ENCODE measurements at places on chromosomes 3 and 15. TPM values are rescaled to one million over a fixed set of nuclear protein-coding genes. Genes with fewer than 3 reads are reported as not detected.
A peak's percentile ranks its signal among the peaks of the same experiment; 100 is the strongest.

The ISLR2 gene
- total RNA-seq: 0.05 TPM

The UPK1B gene
- not detected for total RNA-seq

The TMCO5A gene
- total RNA-seq: not detected

The PLA1A gene
- total RNA-seq: not detected

The ATR gene
- 24.7 TPM for total RNA-seq

The CCR4 gene
- total RNA-seq: not detected

The PLSCR5 gene
- total RNA-seq: not detected

GRCh38 chr15:86162172-86162591 lies 82.5 kb downstream of the AGBL1 start:
- DNase-seq: no peak

- no peak for DNase-seq
Measured at GRCh38 chr3:190119461-190120268, 1.0 kb downstream of the P3H2 start.

GRCh38 chr15:85380812-85381642 lies 624 bp downstream of the AKAP13 start:
- DNase-seq: no peak

DNA sequence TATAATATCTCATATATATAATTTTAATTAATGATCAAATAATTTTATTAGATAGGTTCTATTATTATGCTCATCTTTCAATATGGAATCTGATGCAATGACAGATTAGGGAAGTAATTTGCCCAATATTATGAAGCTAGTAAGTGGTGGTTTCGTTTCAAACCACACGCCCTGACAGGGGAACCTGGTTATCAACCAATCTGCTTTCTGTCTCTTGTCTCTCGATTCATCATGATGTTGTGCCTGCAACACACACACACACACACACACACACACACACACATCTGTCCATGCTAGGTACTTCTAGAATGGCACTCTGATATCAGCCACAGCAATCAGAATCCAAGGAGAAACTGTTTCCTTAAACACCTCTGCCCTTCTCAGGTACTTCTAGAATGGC lies 128.4 kb downstream of the ZBBX start:
- DNase-seq: no peak

DNA sequence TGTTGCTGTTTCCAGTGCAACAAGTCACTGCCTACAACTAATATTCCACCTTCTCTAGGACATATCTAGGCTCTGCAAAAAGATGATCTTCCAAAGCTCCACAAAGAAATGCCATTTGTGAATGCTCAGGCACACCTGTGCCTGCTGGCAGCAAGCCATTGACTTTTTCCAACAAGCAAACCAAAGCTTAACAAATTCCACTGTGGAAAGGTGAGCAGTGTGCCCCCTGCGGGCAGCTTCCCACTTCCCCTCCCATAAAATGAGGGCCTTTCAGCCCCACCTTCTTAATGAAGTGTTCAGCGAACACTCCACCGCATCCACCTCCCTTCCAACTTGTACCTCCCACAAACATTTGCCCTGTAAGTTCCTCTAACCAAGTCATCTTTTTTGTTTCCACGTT lies 157.5 kb upstream of the SLC24A5 start:
- DNase-seq: no peak

GRCh38 chr15:51842852-51843737 lies 13.6 kb downstream of the TMOD3 start:
- DNase-seq: peak; percentile 82

GRCh38 chr15:67632261-67632660 lies 89.8 kb downstream of the MAP2K5 start:
- DNase-seq: no peak

- DNase-seq: no peak
Measured at GRCh38 chr3:182179631-182180030, 467.9 kb downstream of the SOX2 start.

DNA sequence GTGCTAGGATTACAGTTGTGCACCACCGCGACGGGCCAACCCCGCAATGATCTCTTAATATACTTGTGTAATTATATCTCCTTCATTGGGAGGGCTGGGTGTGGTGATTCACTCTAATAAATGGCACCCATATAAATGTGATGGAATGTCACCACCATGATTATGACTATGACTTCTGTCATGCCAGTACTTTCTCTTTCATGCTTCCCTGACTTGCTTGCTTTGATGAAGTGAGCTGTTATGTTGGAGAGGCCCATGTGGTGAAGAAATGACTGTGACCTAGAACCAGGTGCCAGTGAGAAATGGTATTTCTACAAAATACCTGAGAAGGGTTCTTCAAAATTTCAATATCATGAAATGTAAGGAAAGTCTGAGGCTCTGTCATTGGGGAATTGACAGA lies 24.4 kb upstream of the TP63 start:
- no peak for DNase-seq

DNA sequence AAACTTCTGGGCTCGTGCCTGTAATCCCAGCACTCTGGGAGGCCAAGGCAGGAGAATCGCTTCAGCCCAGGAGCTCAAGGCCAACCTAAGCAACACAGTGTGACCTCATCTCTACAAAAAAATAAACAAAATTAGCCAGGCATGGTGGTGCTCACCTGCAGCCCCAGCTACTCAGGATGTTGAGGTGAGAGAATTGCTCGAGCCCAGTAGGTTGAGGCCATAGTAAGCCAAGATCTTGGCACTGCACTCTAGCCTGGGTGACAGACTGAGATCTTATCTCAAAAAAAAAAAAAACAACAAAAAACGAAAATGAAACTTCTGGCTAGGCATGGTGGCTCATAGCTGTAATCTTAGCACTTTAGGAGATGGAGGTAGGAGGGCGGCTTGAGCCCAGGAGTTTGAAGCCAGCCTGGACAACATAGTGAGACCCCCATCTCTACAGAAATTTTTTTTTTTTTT lies 53.7 kb downstream of the PIK3CB start:
- no peak for DNase-seq

DNA sequence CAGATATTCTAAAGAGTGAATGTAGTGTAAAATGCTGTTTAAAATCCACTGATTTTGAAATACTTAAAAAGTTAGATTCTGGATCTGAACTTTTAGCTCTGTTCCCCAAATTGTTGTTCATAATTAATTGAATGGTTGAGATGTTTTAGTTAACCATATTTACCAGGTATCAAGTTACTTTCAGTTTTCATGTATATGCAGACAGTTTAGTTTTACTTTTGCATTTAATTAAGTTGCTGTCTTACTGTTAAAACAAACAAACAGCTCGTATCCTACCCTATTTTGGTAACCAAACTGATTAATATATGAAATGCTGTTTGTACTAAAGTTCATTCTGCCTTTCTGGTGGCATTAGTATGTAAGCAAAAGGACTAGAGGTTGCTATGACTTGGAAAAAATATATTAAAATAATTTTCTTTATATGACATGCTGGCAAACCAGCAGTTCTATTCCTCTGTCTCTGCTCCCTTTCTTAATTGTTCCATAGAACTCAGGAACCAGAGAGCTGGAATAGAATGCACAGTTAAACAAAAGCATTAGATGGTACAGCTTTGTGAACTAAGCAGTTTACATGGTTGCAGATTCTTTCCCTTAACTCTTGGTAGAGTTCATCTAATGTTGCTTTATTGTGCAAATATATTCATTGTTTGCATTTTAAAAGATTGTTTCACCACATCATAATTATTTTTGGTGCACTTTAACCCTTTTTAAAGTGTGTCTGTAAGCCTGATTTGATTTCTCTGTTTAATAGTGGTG lies 39.5 kb upstream of the SCAANT1 start:
- no peak for DNase-seq

- no peak for DNase-seq
Measured at GRCh38 chr15:55587321-55588069, 650 bp downstream of the PYGO1 start.

DNA sequence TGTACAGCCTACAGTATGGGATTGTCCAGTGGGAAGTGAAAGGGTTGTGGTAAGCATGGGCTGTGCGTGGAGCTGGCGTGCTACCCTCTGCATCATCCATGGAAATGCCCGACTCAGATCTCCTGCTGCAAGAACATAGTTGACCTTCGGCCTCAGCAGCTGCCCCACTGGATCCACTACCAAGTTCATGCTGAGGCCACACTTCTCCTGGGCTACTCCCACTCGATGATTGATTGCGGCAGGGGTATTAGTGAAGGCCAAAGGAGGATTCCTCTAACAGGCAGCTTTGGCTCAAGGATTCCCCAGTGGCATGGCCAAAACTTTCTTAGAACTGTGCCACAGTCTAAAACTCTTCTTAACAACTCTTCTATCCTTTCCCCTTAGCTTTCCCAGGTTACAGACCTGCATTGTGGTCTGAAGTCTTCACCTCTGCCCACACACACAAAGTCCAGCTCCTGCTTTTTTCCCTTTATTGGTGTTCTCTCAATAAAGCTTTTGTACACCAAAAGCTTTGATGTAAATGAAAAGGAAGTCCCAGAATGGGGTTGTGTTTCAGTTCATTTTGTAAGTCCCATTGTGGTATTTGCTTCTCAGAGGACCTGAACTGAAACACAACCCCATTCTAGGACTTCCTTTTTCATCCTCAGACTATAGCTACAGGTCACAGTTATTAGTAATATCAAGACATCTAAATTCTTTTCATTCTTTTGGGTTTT lies 4.9 kb upstream of the TBC1D5 start:
- no peak for DNase-seq

DNA sequence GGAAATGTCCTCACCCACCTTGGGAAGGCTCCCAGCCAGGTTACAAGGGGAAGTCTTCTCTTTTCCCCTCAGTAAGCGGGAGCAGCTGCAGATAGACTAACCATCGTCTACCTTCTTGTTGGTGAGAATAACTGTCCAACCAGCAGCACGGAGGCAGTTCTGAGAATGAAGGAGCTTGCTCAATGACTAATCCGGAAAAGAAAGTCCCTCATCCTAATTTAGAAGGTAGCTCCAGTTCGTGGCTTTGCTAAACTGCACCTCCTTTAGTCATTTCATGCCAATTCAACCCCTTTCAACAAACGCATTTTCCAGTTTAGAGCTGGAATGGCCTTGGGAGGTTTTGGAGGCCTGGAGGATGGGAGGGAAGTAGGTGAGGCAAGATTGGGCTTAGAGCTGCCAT lies 527.4 kb upstream of the PROK2 start:
- DNase-seq: no peak

DNA sequence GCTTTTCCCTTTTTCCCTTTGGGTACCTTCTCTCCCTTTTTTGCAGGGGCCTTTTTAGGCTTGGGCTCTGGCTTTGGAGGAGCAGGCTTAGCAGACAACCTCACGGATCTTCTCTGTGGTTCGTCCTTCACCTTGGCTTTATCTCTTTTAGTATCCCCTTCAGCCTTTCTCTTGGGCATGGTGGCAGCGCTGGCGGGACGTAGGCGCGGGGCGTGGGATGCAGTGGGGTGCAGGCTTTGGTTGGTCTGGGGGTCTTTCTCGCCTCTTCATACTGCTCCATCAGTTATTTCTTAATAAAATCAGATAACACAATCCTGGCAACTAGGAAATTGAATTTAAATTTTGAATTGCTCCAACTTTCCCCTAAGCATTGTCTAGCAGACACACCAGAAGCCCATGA lies 11.3 kb upstream of the ATP1B3 start:
- no peak for DNase-seq

GRCh38 chr3:37149257-37149656 lies 25.1 kb downstream of the LRRFIP2 start:
- DNase-seq: no peak

GRCh38 chr3:160982491-160982890 lies 122.7 kb downstream of the B3GALNT1 start:
- DNase-seq: no peak

- DNase-seq: no peak
Measured at GRCh38 chr3:59953104-59953503, 903.3 kb upstream of the CFAP20DC start.

- no peak for DNase-seq
Measured at GRCh38 chr3:192840143-192840836, 77.4 kb downstream of the MB21D2 start.

- no peak for DNase-seq
Measured at GRCh38 chr3:113223475-113224281, 12.3 kb downstream of the BOC start.

GRCh38 chr3:73270839-73271483 lies 209.5 kb downstream of the EBLN2 start:
- no peak for DNase-seq

- DNase-seq: no peak
Measured at GRCh38 chr15:28903555-28903954, 17.8 kb downstream of the APBA2 start.

DNA sequence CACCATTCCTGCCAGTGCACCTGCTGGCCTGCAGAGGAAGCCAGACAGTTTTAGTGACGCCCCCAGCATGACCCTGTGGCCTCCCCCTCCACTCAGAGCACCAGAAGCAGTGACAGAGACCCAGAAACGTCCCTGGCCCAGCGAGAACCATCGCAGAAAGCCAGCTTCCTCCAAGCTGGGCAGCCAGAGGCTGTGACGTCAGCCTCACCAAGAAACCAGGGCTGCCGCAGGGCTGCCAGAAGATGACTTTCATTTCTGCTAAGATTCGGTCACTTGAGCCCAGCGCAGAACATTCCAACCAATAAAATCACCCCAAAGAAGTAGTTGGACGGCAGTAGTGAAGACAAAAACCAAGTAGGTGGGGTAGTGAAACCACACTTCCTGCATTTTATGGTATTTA lies 29.6 kb upstream of the RPL32 start:
- no peak for DNase-seq

- no peak for DNase-seq
Measured at GRCh38 chr3:150129166-150129565, 158.5 kb upstream of the PFN2 start.

GRCh38 chr3:44802011-44802410 lies 40.4 kb downstream of the KIF15 start:
- no peak for DNase-seq
